ENCODE measurements at places on chromosomes 13 and 19.

DNA sequence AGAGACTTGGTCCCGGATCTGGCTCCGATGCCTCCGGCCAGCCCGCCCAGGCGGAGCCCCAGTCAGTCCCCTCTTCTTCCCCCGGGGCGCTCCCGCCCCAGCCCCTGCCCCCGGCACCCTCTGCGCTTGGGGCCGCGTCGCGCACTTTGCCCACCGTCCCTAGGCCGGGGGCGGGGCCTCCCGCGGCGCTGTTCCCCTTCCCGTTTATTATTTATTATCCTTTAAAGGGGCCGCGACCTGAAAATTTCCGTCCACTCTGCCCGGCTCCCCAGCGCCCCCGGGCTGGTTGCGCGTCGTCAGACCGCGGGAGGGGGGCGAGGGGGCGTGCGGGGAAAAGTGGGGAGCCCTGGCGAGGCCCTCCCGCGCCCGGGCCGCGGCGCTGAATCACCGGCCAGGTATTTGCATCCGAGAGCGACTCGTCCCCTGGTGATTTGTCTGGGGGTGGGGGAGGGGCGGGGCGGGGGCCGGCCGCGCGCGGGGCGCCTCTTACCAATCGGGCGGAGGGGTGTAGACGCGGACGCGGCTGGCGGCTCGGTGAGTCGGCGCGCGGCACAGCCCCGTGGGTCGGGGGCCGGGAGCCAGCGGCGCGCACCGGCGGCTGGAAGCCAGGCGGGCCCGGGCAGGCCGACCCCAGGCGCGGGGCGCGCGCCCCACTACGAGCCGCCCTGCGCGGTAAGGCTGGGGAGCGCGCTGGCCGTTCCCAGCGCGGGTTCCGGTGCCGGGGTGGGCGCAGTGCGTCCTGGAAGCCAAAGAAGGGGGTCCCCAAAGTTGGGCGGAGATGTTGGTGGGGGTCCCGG lies at the start of gene ARID3A:
Gene ARID3A (plus strand): TSS at position 510 of the 797 bp plus-strand sequence. CDS start 3,494 bp downstream, outside the sequence.
- peak; percentile 82 for DNase-seq

DNA sequence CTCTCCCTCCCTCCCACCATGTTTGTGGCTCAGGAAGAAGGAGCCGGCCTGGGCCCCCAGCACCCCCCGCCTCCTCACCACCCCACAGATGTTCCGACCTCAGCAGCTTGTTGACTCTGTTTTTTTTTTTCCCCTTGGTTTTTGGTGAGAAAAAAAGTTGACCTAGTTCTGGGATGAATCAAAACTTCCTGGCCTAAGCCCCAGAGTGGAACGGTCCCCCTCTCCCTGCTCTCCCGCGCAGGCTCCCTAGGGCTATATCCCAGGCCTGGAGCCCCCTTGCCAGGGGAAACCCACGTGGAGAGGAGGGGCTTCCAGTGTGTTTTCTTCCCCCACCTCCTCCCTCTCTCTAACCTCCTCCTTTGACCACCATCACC lies 4.0 kb downstream of the COL5A3 start:
- no peak for DNase-seq

GRCh38 chr19:34313188-34313587 lies 51.8 kb upstream of the GPI start:
- no peak for DNase-seq

DNA sequence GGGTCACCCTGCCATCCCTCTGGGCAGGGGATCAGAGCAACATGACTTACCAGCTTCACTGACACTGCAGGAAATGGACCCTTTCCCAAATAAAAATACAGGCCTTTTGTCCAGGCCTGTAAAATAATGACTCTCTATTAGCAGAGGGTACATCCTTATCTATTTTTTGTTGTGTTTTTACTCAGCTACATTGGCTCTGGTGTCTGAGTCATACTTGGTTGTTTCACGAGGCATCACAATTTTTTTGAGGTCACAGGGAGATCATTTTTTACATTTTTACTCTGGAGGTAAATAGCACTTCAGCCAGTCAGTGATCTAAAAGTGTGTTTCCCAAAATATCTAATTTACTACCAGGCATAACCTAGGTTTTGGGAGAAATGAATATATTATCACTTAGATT lies 6.9 kb upstream of the HTR2A start:
- DNase-seq = no peak

GRCh38 chr13:77448689-77449088 lies 86.8 kb upstream of the SCEL start:
- no peak for DNase-seq

DNA sequence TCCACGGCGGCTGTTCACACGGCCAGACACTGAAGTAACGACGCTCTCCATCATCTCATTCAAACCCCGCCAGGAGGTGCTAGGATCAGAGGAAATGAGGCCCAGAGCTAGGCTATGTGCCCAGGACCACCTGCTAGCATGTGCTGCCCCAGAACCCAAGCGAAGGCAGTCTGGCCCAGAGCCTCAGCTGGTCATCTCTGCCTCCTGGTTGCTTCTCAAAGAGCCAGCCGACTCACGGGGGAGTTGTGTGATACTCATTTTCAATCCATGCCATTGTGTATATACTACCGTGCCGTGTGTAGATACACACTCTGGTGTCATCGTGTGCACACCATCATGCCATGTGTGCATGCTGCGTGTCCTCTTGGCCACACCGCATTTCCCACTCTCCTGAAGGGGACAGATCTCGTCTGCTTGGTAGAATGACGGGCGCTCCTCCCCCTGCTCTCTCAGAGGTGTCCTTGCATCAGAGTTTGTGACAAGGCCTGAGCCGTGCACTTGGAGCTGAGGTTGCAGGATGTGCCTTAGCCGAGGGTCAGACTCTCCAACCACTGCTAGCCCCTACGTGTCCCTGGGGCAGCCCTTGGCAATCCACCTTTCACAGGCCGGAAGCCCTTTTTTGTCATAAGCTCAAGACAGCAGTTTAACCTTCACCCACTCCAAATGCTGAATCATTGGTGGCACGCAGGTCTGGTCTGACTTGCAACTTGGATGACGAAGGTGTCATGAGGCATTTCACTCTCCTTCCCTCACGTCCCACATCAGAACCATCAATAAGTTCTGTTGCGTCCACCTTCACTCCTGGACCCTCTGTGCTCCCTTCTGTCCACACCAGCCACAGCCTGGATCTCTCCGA lies 130.4 kb downstream of the CRYL1 start:
- no peak for DNase-seq

- no peak for DNase-seq
Observed at GRCh38 chr19:58558066-58558622, at the start of gene UBE2M. TSS of gene UBE2M (minus strand) at chr19:58558611. CDS start at chr19:58558381, 230 bp downstream.

- no peak for DNase-seq
Observed at GRCh38 chr19:10776900-10777650, 58.9 kb downstream of the TMED1 start.

- DNase-seq = no peak
Observed at GRCh38 chr13:106291006-106291405, 244.5 kb downstream of the EFNB2 start.

GRCh38 chr19:47756953-47757608 lies 11.7 kb downstream of the NOP53 start:
- DNase-seq = no peak

GRCh38 chr19:43524922-43525835 lies 1.8 kb downstream of the ETHE1 start:
- DNase-seq = peak; percentile 87

GRCh38 chr13:22821589-22821988 lies 359.2 kb upstream of the SGCG start:
- DNase-seq = no peak

DNA sequence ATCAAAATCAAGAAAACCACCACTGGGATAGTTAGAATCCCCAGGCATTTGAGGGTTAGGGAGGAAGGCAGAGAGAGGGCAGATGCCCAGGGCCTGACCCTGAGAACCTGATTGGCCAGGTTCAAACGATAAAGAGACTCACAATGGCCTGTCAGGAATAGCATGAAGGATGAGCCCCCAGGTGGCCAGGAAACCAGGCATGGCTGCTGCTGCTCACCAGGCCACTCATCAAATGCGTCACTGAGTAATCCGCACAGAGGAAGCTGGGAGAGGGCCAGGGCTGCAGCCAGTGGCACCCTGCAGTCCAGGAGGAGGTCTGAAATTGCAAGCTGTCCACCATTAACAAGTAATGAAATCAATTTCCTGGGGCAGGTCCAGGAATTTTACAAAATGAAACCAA lies 111.3 kb downstream of the KATNAL1 start:
- no peak for DNase-seq

DNA sequence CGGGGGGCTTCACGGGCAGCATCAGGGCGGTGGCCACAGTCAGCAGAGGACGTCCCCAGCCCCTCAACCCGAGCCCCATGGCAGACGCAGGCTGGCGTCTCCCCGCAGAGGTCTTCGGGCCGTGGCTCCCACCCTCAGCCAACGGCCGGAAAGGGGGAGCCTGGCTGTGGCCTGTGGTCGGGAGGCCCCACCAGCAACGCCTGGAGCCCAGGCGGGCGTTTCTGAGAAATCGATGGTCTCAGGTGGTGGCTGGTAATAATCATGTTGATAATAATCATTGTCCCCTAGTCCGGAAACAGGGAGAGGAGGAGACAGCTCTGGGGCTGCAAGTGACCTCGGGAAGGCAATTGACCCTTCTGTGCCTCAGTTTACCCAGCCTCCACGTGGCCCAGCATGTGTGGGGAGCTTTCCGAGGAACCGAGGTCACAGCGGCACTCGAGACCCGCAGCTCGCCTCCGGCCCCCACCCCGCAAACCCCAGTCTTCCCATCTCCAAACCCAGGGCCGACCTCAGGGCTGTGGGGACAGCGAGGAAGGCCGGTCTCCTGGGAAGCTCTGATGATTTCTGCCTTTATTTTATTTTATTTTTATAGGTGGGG lies at the start of gene PRSS57:
Gene PRSS57 (minus strand): TSS at position 101 of the 598 bp plus-strand sequence. CDS start 22 bp downstream, at position 79.
- DNase-seq = no peak

- DNase-seq = no peak
Observed at GRCh38 chr19:8831373-8831772, 731 bp downstream of the ZNF558 start.

DNA sequence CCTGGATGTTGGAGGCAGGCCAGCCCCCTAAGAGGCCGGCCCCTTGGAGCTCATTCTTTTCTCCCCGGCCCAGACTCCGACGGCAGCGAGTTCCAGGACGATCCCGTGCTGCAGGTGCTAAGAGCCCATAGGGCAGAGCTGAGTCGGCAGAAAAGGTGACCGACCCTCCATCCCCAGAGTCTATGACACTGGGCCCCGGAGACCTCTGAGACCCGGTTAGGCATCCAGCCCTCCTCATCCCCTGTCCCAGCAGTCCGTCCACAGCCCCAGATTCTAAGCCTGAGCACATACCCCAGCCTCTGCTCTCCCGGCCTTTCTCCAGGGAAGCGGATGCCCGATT lies 7.3 kb upstream of the ARHGAP33 start:
- no peak for DNase-seq

DNA sequence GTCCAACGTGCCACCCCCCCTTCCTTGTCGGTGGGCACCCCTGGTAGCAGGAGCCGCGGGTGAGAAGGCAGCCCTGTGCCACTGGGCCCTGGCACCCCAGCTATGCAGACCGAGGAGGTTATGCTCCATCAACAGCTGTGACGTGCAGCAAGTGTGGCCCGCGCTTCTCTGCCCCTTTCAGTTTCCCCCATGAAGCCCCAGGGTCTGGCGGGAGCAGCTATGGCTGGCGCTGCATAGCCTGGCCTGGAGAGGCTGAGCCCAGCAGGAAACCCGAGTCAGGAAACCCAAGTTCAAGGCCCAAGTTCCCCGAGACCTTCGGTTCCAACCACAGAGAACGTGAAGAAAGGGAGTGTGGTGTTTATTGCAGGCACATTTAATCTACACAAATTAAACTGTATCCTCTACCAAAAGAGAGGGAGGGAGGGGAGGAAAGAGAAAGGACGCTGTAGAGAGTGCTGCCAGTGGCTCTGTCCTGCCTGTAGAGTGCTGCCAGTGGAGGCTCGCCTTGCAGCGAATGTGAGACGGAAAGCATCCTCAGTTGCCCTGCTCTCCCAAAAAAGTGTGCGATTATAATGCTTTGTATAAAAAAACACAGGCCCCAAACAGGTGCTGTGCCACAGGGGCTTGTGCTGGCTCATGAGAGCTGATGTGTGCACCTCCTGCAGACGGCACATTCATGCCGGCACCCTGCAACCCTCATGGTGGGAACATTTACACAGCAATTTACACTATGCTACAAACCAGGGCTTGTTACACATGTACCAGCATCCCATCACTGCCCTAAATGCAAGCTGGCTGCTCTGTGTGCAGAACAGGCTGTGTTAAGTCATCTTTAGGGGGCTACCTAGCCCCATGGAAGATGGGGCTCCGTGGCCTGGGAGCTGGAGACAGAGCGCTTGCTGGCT lies 16.3 kb downstream of the POP4 start:
- DNase-seq = no peak

DNA sequence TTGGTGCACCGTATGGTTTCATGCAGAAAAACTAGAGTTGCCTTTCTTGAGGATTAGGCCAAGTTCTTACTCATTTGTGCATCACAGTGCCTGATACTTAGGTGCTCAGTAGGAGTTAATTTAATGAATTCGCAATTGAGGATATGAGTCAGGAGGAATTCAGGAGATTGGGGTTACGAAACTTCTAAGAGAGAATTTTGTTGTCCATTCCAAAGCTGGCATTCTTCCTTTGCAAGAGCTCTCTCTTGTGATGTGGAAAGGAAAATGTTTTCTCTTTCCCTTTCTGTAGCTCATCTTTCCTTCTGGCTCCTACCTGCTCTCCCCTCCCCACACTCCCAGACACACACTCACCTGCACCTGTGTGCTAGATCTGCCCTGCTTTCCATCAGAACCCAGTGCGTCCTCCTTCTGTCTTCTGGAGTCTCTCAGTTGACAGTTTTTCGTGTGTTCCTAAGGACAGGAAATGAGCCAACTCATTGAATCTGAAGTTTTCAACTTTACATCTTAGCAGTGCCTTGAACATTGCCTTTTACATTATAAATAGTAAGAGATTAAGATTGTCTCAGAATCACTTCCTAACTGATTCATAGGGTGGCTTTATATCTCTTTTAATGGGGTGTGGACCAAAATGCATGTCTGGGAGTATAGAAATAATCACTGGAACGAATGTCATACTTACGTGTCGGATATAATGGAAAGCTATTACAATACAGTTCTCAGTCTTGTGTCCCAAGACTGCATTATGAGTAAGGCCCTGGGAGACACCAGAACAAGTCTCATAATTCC lies 19.7 kb upstream of the ERCC5 start:
- no peak for DNase-seq

DNA sequence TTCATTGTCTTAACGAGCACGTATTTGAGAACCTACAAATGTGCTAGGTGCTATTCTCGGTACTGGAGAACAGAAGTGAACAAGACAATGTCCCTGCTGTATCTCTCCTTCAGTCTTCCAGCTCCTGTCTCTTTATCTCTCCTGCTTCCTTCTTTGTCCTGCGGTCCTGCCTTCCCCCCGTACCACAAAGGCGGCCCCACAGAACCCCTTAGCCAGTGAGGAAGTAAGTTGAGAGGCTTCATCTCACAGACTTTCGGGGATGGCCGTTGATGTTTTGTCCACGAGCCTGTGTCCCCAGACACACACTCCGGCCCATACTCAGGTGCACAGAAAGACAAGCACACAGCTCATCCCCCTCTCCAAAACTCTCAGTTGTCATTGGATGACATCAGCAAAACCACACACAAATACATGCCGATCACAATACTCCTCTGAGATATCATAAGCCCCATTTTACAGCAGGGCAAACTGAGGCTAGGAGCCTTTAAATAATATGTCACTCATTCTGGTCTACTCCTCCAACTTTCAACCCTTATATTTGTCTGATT lies 507 bp upstream of the SWSAP1 start:
- no peak for DNase-seq

All from HepG2 (cell line).